CD4-positive, alpha-beta memory T cell (primary cell): ENCODE measurements at places on chromosomes 7 and 10.
A peak's percentile ranks its signal among the peaks of the same experiment; 100 is the strongest.

GRCh38 chr7:19930051-19930450 is 156.6 kb upstream of the TMEM196 start:
- DNase-seq = no peak

DNA sequence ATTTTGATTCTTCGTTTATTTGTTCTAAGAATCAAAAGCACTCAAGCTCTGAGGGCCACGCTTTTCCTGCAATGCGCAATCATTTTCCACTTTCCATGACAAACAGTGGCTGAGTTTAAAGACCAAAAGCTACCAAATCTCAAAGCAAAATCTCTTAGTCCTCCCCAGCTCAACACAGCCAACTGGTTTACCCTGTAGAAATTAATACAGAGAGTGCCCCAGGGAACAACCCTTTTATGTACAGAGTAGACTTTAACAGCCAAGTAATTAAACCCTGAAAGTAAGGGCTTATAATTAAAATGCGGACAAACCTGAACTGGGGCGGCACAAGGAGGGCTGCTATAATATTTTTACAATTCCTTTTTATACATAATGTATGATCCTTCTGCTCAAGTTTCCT is 53.2 kb downstream of the FAM53B start:
- DNase-seq = no peak

- DNase-seq = no peak
Measured at GRCh38 chr7:125383324-125383723, 453.7 kb upstream of the POT1 start.

- DNase-seq = no peak
Measured at GRCh38 chr10:79059859-79060379, 8.8 kb upstream of the ZMIZ1 start.

DNA sequence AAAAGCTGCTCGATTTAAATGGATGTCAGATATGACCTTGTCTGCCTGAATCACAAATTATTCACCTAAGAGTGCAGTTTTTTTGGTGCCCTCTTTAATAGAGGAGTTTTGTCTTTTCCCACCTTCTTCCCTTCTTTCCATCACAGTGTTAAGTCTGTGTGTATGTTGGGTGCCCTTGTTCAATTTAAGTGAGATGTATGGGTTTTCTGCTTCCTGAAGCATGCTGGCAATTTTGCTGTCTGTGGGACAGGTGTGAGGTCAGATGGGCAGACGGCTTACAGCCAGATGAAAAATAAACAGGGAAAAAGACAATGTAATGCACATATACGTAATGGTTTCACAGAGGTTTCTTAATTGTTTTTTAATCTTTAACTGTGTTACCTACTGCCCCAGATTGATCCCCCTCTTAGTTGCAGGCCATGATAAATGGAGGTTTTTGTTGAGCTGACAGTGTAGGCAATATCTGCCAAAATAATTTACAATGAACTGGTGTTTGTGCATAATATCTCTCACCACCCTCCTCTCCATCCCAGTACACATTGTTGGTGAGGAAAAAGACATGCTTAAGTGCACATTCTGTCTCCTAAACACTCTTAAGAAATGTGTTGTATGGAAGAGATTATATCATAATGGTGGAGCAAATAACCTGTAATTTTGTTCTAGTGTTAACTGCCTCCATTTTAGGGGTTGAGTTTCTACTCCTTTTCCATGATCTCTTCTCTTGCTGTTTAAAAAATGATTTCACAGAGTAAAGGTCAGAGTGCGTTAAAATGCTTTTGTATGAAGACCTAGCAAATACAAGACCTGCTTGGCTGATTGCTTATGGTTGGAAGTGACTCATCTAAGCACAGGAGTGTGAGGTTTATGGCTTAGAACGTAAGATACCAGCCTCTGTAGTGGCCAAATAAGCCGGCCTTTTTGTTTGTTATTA is 123.9 kb downstream of the LRRC4 start:
- no peak for DNase-seq

- no peak for DNase-seq
Measured at GRCh38 chr7:1066242-1066588, 21.7 kb upstream of the GPER1 start.

GRCh38 chr7:2691011-2691707 is 3.2 kb downstream of the AMZ1 start:
- DNase-seq = no peak

GRCh38 chr7:113179313-113179712 is 61.0 kb upstream of the SMIM30 start:
- no peak for DNase-seq

DNA sequence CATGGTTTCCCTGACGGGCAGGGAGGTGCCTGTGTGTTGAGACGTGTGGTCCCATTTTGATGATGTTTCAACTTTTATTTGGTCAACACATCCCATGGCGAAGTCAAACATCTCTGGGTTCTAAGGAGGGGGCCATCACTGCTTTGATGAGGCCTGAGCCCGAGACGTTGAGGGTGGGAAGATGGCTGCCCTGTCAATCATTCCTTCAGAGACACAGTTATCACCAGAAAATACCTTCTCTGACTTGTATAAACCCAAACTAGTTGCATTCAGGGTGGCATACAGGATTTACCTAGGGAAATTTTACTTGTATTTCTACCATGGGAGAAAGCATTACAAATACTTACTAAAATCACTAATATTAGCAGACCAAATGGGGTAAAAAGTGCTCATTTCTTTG is 64.6 kb downstream of the VOPP1 start:
- DNase-seq = no peak

- DNase-seq = no peak
Measured at GRCh38 chr10:11209830-11210181, 192.1 kb downstream of the CELF2 start.

DNA sequence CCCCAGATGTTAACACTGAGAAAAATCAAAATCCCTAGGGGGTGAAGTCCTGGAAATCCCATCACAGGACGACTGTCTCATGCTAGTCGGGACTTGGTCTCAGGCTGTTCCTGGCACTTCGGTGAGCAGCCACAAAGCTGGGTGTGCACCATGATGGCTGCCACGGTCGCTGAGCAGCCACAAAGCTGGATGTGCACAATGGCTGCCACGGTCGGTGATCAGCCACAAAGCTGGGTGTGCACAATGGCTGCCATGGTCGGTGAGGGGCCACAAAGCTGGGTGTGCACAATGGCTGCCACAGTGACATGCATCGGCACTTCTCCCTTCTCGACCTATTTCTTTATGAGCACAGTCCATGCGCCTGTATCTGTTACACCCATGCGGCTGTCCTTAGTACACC is 505.1 kb downstream of the TCERG1L start:
- no peak for DNase-seq

- no peak for DNase-seq
Measured at GRCh38 chr7:81264116-81264515, 345.3 kb upstream of the SEMA3C start.

GRCh38 chr7:31192986-31193385 is 140.9 kb downstream of the ADCYAP1R1 start:
- no peak for DNase-seq

DNA sequence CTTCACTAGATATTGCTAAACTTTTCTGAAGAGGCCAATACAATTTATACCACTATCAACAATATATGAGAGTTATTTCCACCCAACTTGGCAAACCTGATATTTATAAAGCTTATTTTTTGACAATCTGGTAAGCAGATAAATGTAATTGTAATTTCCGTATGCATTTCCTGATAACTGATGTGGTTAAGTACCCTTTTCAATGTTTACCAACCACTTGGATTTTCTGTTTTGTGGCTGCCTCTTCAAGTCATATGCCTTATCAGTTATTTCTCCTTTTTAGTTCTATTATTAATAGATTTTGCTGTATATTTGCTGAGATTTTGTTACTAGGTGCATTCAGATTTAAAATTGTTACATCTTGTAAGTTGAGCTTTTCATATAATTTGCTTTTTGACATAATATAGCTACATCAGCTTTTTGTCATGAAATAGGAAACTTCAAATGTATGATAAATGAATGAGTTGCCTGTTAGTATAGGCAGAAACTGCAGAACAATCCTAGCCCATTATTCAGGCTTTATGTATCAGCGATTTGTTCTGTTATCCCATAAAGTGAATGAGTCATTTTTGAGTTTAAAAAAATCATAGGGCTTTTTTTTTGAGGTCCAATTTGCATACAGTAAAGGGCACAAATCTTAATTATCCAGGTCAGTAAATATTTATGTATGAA is 11.5 kb downstream of the SGPL1 start:
- no peak for DNase-seq

- DNase-seq = no peak
Measured at GRCh38 chr7:26724795-26725194, 139.6 kb downstream of the SKAP2 start.

GRCh38 chr10:49663596-49663995 is 15.9 kb upstream of the C10orf53 start:
- DNase-seq = no peak

- DNase-seq = no peak
Measured at GRCh38 chr7:8065356-8065813, 96.8 kb downstream of the GLCCI1 start.

- no peak for DNase-seq
Measured at GRCh38 chr10:49350846-49351532, 44.9 kb downstream of the DRGX start.

- DNase-seq = no peak
Measured at GRCh38 chr7:150388306-150388705, 9.2 kb downstream of the ZNF775 start.

DNA sequence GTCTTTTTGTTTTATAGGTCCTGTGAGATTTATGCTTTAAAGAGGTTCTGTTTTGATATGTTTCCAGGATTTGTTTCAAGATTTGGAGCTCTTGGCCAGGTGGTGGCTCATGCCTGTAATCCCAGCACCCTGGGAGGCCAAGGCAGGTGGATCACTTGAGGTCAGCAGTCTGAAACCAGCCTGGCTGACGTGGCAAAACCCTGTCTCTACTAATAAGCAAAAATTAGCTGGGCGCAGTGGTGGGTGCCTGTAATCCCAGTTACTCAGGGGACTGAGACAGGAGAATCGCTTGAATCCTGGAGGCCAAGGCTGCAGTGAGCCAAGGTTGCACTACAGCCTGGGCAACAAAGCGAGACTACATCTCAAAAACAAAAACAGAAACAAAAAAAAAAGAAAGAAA is 8.3 kb upstream of the HYAL4 start:
- no peak for DNase-seq

GRCh38 chr7:98165827-98166667 is 45.2 kb upstream of the BHLHA15 start:
- peak; percentile 28 for DNase-seq

DNA sequence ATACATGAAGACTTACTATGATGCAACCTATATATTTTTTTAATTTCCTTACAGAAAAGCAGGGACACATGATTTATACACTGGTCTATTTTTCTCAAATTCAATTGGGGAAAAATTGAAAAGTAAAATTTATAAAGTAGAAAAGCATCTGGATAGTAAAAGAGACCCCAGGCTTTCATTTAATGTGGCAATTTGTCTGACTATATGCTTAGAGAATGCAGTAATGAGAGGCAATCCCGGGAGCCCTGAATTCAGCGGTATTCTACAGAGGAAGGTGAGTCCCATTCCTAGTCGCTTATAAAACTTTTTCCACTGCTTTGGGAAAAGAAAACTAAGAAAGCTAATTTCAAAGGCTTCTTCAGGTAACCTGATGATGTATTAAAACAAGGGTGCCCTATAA is 167.1 kb downstream of the SEMA3D start:
- no peak for DNase-seq

- no peak for DNase-seq
Measured at GRCh38 chr7:151139791-151140190, 27.7 kb downstream of the GBX1 start.

- no peak for DNase-seq
Measured at GRCh38 chr7:1160670-1161021, 650 bp upstream of the ZFAND2A start.

GRCh38 chr10:125152450-125153368 is 7.7 kb downstream of the CTBP2 start:
- DNase-seq = no peak

DNA sequence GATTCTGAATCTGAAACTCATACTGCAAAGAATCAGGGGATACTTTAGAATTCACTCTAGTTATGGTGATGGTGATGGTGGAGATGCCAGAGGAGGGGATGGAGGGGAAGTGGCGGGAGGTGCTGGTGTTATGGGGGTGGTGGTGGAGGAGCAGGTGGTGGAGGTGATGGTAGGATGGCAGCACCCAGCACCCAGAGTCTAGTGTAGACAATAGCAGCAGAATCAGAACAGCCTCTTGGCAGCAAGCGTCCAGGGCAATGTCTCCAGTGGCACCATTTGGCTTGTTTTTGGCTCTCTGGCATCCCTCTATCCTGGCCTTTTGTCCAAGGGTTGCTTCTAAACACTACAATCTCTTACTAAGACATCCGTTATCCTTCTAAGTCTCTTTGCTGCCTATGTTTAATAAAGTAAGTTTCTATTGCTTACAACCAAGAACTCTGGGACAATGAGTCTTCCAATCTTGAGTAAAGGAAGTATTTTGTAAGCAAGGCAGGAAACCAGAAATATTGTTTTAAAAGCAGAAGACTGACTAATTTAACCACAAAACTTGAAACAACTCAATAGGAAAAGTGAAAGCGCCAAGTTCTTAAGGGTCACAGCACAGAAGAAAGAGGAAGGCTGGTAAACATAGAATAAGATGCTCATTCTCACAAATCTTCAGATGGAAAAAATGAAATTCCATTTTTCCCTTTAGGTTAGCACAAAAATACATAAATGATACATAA is 42.4 kb upstream of the GDF10 start:
- peak; percentile 54 for DNase-seq
